ENCODE measurements at places on chromosomes 11 and 22. TPM values are rescaled to one million over a fixed set of nuclear protein-coding genes. Genes with fewer than 3 reads are reported as not detected.

Gene CRACR2B
- total RNA-seq, result 36.8 TPM

Gene TXN2
- total RNA-seq, result 30.4 TPM

Gene NAALADL1
- total RNA-seq, result 13.4 TPM

DNA sequence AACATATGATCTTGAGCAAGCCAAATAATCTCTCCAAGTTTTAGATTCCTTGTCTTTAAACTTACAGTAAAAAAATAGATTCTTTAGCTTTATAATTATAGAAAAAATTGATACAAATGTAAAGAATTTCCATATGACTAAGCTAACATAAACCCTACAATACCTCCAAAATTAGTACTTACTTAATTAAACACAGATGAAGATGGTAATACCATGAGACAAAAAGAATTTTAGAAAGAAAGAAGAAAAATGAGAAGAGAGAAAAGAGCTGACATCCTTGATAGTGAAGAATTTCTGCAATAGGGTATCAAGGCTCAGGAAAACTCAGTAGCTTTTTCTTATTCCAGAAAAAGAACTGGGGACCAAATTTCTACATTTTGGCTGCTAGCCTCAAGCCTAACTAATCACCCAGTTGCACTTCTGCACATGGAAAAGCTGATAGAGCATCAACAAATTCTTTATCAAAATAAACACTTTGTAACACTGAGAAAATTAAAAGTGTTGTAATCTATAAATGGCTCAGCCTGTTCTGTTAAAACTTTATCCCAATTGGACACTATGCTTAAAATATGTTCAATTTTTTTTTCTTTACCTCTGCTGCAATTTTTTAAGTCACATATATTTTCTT is 24.7 kb upstream of the SOX6 start:
- DNase-seq, result no peak

GRCh38 chr11:86115542-86116385 is 46.9 kb upstream of the PICALM start:
- no peak for DNase-seq

- no peak for DNase-seq
Observed at GRCh38 chr22:39515266-39516050, 4.9 kb upstream of the ATF4 start.

GRCh38 chr11:28834877-28835276 is 726.7 kb downstream of the METTL15 start:
- no peak for DNase-seq

- no peak for DNase-seq
Observed at GRCh38 chr22:46355996-46356471, 20.5 kb downstream of the TRMU start.

GRCh38 chr22:20391222-20391621 is 2.7 kb upstream of the ZNF74 start:
- no peak for DNase-seq

DNA sequence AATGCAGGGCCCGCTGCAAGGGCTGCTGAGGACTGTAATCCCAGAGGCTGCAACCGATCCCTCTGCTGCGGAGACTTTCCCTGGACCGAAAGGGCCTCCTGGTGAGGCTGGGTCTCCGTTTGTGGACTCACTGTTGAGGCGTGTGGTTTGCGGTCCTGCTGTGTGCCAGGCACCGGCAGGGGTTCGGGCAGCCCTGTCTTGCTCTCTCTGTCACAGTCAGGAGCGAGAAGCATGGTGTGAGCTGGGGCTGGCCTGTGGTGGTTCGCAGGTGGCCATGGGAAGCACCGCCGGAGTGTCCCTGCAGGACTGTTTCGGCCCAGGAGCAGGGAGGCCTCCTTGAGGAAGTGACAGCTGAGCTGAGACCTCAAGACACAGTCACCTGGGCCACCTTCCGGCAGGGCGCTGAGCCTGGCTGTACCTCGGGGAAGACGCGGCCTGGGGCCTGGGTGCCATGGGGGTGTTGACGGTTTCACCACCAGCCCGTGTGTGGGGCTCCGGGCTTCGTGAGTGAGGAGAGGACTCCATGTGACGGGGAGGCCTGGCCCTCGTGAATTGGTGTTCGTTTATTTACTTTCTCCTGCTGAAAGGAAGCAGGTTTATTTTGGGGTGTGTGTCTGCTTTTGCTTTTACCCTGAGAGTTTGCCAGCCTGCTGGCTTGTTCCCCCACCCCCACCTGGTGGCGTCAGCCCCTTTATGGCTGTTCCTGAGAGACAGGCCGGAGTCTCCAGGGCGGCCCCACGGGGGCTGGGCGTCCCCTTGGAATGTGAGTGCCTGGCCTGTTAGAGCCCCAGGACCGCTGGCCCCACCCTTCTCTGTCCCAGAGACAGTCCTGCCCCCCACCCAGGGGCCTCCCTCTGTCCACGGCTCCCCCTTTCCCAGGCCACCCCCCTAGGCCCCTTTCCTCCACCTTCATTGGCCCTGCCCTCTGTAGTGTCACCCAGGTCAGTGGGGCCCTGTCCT is 122.5 kb downstream of the KCNQ1OT1 start:
- DNase-seq, result peak; percentile 75

DNA sequence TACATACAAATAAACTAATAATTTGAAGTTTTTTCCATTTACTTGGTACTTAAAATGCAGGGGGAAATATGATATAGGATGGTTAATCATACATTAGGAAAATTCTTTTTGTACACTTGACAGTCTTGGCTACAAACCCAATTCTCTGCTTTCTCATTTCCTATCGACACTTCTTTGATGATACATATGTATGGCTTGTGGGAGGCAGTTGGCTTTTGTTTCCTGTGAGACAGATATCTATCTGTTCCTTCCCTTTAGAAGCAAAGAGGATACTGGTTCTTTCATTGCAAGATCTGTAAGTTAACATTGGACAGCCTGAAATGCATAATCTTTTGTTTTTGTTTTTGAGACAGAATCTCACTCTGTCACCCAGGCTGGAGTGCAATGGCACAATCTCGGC is 47.9 kb upstream of the ADORA2A start:
- no peak for DNase-seq

DNA sequence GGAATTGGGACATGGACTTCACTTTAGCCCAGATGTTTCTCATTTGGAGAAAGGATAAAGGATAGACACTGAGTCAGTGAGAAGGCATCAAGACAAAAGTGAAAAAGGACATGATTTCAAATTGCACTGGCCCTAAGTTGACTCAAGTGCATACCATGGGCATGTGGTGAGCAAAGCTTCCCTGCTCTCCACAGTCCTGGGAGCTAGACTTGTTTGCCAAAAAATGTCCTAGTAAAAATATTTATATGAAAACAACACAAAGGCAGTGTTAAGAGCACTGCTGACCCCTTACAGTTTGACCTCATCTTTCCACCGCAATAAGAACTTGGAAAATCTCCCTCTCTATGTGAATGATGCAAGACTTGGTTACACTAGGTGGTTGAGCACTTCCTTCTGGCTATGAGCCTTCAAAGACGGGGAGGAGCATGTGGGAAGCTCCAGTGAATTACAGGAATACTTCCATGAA is 46.5 kb upstream of the FIBIN start:
- peak; percentile 52 for DNase-seq

- no peak for DNase-seq
Observed at GRCh38 chr11:117479372-117479771, 151.7 kb downstream of the CEP164 start.

- DNase-seq, result no peak
Observed at GRCh38 chr11:106581399-106581798, 436.9 kb downstream of the GUCY1A2 start.

DNA sequence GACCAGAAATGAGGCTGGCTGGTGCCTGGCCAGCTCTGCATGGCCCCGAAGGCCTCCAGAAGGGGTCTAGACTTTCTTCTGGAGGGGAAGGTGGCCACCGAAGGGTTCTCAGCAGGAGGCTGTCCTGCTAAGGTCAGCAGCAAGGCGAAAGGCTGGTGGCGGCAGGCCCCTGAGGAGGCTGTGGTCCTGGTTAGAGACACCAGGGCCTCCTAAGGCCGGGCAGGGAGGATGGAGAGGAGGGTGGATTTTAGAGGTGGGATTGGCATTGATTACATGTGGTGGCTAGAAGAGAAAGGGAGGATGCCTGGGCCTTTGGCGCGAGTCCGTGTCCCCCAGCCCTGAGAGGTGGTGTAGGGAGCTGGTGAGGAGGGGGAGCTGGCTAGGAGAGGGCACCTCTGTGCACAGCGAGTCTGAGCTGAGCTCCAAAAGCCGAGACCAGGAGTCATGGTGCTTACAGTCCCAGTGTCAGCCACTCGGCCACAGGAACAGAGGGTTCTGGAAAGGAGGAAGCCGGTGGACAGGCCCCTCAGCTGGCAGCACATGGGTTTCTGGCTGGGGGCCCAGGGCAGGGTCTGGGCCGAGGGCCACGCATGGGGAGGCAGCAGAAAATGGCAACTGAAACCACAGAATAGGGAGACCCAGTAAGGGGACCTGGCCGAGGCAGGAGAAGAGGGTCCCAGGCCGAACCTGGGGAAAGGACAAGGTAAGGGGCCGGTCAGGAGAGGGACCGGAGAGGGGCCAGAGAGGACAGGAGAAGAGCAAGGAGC is 2.5 kb downstream of the FERMT3 start:
- no peak for DNase-seq
